ENCODE measurements at places on chromosomes 7 and 10. TPM values are rescaled to one million over a fixed set of nuclear protein-coding genes. Genes with fewer than 3 reads are reported as not detected.

The EPHB4 gene
- 51.3 TPM for total RNA-seq

DNA sequence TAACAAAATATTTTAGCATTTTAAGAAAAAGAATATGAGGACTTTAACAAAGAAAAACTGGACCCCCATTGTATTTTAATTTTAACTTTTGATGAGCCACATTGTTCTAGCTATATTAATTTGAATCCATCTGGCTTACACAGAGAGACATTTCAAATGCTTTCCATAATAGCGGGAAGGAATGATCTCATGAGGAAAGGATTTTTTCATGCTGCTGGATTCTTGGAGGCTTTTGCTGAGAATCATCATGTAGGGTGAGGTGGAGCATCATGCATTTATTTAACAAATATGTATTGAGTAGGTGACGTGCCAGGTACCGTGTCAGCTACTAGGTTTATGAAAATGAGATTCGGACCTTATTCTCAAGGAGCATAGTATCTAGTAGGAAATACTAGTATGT lies 1006.3 kb downstream of the SORCS1 start:
- H3K27ac ChIP-seq = no peak overlapping the region
- peaks cover 5% of the 10 kb centered on the region for H3K36me3 ChIP-seq
- no peak overlapping the region for H3K4me3 ChIP-seq
- H3K4me1 ChIP-seq = no peaks in the 10 kb centered on the region
- DNase-seq = no peak

- no peak overlapping the region for H3K4me3 ChIP-seq
- peaks cover 14% of the 10 kb centered on the region for H3K4me1 ChIP-seq
- H3K36me3 ChIP-seq = no peaks in the 10 kb centered on the region
- no peaks in the 10 kb centered on the region for H3K27me3 ChIP-seq
These were observed 29.7 kb downstream of the KLRG2 start for GRCh38 chr7:139453673-139454321.

The UCMA gene
- not detected for total RNA-seq

DNA sequence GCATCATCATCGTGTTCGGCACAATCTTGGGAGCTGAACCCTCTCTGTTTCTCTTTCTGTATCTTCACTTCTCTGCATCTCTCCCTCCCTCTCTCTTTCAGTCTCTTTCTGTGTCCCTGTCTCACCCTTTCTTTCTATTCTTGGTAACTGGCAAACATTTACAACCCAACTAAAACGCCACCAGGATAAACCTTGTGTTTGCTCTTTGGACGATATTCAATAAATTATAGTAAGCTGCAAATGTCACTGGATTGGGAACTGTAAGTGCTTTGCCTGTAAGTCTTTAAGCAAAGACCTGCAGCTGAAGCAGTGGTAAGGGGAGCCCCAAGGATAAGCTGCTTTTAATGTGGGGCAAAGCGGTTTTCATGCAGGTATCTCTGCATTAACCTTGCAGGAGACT lies 558.0 kb upstream of the MKI67 start:
- H3K27me3 ChIP-seq = peaks cover 12% of the 10 kb centered on the region
- no peak overlapping the region for H3K4me3 ChIP-seq
- DNase-seq = no peak

DNA sequence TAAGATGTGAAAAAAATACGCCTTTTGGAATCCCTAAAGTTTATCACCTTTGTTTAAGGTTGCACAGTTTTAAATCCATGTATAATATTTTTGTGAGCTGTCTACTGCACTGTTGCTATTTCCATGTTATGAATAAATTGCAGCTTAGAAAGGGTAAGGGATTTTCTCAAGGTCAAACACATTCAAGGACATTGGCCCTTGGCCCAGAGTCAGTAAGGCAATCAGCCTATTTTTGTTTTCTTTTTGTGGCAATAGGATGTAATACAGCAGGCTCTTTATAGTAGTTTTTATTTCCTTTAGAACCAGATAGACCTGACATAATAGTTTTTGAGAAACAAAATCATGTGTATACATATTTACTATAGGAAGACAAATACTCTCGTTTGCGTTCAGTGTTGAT lies 219.8 kb downstream of the ACTR3B start:
- DNase-seq = no peak
- H3K27ac ChIP-seq = no peak overlapping the region
- H3K36me3 ChIP-seq = no peaks in the 10 kb centered on the region
- H3K4me3 ChIP-seq = no peak overlapping the region
- H3K4me1 ChIP-seq = peaks cover 5% of the 10 kb centered on the region

The APBB1IP gene
- not detected for total RNA-seq

- H3K4me3 ChIP-seq = no peak overlapping the region
- no peaks in the 10 kb centered on the region for H3K27me3 ChIP-seq
- H3K27ac ChIP-seq = no peak overlapping the region
These were observed 40.3 kb upstream of the TNPO3 start for GRCh38 chr7:129095258-129095657.

The SH3PXD2A gene
- total RNA-seq = 15.0 TPM

DNA sequence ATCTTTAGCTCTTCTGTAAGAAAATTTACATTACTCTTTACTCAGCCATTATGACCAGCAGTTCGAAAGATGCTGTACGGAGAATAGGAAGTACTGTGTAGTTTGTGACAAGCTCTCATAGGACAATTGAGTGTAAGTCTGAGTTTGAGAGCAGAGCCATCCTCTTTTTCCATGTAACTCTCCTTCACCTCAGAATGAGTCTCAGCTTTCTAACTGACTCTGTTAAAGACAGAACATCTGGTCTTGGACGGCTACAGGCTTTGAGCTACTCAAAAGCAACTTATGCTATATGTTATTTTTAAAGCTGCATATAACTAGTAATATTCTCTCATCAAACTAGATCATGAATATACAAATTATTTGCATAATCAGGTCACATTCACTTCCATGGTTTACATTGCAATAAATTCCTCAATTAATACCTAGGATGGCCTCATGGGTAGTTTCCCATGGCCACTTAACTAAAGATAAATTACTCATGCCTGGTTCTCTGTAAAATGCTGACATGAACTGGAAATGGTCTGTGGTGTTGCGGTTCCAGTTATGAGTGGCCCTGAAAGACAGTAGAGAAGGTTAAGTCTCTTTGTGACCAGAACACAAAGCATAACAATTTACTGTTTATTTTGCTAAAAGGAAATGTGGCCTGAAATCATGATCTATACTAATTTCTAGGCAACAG lies 358.7 kb downstream of the PHF14 start:
- no peak for DNase-seq
- no peaks in the 10 kb centered on the region for H3K36me3 ChIP-seq
- no peaks in the 10 kb centered on the region for H3K27me3 ChIP-seq
- H3K27ac ChIP-seq = no peak overlapping the region

The PIK3CG gene
- not detected for total RNA-seq

All from MCF 10A (cell line).